ENCODE measurements at places on chromosomes 5 and 9.

DNA sequence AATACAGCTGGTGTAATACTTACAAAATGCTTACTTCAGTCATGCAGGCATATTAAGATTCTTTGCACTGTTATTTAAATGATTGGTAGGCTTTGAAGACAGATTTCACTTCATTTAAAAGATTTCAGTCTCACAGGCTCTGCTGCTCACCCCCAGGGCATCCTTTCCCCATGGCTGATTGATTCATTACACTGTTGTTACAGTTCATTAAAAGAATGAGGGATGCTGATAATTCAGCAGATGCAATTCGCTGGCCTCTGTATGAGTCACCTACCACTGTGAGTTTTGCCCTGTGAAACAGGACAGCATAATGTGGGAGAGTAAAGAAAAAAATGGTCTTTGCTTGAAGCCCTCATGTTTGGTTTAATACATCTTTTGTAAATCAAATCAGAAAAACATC lies 246.9 kb downstream of the CYLC2 start:
- DNase-seq: no peak

DNA sequence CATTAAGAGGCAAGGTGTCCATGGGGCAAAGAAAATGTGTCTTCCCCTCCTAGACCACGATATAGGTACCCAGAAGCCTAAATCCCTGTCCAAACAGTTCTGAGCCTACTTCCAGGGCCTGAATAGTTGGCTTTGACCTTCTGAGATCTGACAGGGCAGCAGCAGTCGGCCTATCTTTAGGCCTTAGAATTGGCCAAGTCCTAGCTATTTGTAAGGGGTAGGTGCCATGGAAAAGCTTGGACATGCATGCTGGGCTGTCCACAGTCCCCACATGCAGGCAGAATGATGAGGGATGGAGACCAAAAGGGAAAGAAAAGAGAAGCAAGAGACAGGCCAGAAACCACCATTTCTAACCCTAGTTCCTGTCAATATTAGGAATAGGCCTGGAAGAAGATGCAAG lies 346.1 kb downstream of the ANXA1 start:
- DNase-seq: no peak

GRCh38 chr5:110547495-110547894 lies 179.0 kb downstream of the TMEM232 start:
- no peak for DNase-seq

DNA sequence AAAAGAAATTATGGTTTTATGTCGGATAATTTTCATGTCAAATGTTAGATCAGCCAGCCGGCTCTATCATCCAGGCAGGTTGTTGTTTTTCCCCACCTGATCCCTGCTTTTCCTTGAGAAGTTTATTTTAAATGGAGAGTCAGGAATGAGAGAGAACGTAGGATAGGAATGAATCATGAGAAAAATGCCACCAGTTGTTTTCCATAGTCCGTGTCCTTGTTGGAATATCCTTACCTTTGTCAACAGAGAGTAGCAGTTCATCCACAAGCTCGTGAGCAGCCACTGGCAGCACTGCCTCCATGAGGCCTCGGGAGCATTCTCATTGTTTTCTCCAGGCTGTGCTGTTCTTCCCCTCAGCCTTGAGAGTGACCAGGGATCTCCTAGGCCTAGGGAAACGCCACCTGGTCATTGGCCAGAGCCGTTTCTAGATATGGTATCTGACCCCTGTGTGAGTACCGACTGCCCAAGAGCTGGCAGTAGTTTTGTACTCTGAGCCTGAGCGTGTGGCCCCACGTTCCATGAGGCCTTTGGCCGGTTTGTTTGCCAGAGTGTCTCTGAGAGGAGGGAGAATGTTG lies 293.3 kb downstream of the FANCC start:
- DNase-seq: no peak

DNA sequence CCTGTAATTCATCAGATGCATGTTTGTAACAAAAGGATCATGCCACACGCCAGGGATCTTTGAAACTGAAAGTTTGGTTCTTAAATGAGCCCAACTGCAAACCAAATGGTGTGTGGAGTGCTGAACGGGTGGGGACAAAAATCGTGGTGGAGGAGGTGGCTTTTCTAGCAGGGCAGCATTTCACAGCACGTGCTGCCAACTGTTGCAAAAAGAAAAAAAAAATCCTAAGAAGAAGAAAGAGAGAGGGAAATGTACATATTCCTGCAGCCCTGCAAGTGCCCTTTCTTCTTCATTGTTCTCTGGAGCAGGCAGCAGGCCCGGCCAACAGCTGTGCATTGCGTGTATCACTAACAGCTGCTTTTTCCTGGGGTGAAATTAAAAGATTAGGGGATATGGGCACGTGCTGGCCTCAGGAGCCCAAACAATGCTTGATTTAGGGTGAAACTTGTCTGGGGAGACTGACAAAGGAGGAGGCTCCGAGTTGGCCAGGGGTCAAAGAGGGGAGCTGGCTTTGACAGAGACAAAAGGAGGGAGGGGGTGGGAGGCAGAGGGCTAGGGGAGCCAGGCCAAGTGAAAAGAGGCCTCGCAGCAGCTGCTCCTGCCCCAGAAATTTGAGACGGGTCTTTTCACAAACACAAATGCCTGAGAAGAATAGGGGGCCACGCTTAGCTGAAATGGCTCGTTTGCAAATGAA lies 73.0 kb downstream of the GADD45G start:
- DNase-seq: peak; percentile 87

GRCh38 chr5:17448877-17449276 lies 49.2 kb upstream of the TAF11L2 start:
- no peak for DNase-seq

DNA sequence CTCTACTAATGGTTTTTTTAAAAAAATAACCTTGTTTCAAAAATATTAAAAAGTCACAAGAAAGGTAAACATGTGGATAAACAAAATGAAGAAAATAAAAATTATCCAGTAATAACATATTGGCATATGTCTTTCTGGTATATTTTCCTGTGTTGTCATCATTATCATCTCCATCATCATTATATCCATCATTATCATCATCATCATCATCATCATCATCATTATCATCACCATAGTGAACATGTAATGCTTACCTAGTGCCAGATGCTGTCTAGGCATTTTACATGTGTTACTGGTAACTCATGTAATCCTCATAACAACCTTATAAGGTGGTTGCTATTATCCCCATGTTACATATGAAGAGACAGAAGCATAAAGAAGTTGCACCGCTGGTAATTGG lies 111.5 kb upstream of the CDKN2B start:
- no peak for DNase-seq

GRCh38 chr5:120304663-120305062 lies 159.4 kb upstream of the PRR16 start:
- DNase-seq: no peak

GRCh38 chr5:133267601-133268000 lies 215.8 kb downstream of the HSPA4 start:
- no peak for DNase-seq

- no peak for DNase-seq
Observed at GRCh38 chr5:14156290-14156649, 13.1 kb downstream of the TRIO start.
